ENCODE measurements at places on chromosomes 13 and 19.
A peak's percentile ranks its signal among the peaks of the same experiment; 100 is the strongest.

- no peak for DNase-seq
These were observed 597.9 kb upstream of the PCDH9 start for GRCh38 chr13:67827992-67828391.

DNA sequence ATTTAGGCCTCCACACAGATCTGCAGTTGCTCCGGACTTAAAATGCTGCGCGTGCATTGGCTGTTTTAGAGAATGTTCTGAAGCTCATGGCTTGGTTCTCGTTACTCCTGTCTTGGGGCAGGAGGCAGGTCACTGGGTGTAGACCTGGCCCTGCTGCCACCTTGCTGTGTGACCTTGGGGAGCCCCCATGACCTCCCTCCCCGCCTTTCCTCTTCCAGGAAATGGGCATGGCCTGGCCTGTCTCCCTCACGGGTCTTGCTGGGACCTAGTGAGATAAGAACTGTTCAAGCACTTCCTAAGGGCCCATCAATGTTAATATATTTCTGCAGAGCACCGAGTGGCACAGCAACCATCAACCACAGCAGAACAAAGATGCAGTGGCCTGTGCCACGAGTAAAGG lies 49.4 kb downstream of the KLF2 start:
- no peak for DNase-seq

DNA sequence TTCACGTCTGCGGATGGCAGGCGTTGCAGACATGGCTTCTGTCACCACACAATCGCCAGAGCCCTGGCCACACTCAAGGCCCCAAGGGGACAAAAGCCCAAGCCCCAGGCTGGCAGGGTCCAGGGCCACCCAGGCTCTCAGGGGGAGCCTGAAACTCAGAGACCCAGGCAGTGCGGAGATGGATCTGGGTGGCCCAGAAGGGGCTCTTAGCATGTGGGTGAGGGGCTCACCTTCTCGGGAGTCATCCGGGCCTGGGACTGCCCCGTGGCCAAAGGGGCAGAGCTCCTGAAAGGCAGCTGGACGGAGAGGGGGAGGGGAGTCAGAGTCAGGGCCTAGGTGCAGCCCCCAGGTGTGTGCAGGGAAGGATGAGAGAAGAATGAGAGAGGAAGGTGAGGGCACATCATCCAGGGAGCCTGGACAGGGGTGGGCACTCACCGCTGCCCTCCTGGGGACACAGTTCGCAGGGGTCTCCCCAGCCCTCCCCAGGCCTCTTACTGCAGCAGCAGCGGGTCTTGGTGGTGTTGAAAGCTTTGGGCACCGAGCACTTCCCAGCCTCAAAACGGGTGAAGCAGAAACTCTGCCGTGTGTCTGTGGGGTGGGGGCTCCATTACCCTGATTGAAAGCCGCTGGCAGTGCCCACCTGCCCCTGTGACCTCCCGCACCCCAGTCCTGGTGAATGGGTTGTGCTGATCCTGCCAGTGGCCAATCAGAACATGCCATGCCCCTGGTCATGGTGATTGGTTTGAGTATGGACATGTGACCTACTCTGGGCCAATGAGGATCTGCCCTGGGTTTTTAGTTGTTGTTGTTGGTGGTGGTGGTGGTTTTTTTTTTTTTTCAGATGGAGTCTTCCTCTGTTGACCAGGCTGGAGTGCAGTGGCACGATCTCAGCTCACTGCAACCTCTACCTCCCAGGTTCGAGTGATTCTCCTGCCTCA lies 37.4 kb downstream of the CCL25 start:
- no peak for DNase-seq

GRCh38 chr13:73547239-73547638 lies 488.4 kb downstream of the KLF5 start:
- DNase-seq, result no peak

GRCh38 chr13:42891591-42891990 lies 100.5 kb downstream of the EPSTI1 start:
- DNase-seq, result no peak

DNA sequence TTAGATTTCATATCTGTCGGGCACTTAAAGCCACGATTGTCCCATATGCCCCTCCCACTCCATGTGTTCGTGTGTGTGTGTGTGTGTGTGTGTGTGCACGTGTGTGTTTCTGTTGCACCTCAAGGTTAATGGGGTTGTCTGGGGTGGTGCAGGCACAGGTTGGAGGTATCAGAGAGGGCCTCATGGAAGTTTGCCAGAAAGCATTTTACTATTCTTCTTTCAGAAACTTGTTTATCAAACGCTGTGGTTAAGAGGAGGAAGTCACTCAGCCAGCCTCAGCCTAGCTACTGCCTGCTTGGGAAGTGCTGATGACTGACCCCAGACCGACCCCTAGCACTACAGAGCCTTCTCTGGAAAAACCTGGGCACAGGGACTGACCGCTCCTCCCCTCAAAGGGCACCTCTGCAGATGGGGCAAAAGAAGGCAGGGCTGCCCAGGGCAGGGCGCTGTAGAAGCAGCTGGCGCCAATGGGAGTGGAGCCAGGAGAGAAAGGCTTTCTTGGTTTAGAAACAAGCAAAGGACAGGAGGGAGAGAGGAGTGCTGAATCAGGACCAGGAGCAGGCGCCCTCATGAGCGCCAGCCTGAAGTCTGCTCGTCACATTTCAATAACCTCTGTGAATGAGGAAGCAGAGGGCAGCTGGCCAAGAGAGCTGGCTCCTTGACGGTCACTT lies 3.9 kb downstream of the SIAH3 start:
- DNase-seq, result peak; percentile 48

DNA sequence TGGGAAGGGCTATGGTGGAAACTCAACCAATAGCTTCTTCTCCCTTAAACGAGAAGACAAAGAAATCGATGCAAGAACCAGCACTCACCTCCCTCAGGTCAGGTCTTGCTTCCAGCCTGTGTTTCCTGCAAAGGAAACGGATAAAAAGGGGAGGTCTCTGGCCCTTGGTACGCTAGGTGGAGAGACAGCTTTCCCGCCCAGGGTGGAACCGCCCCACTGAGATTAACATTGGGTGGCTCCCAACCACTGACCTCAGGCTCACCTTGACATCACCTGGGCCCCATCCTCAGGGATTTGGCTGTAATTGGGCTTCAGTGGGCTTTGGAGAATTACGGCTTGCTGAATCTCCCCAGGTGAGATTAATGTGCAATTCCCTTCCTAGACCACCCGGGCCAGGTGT lies at the start of gene NLRP7:
Gene NLRP7 (minus strand): TSS at position 150 of the 400 bp plus-strand sequence.
- DNase-seq, result no peak

DNA sequence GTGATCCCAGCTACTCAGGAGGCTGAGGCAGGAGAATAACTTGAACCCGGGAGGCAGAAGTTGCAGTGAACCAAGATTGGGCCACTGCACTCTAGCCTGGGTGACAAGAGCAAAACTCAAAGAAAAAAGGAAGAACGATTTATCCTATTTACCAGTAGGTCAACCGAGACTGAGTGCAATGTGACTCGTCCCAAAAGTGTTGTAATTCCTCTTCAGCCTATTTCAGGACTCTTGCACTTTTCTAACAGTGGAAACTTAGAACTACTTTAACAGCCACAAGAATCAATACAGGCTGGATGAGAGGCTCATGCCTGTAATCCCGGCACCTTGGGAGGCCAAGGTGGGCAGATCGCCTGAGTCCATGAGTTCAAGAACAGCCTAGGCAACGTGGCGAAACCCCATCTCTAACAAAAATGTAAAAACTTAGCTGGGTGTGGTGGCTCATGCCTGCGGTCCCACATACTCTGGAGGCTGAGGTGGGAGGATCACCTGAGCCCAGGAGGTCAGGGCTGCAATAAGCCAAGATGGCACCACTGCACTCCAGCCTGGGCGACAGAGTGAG lies 4.3 kb upstream of the NR1H2 start:
- DNase-seq, result no peak

DNA sequence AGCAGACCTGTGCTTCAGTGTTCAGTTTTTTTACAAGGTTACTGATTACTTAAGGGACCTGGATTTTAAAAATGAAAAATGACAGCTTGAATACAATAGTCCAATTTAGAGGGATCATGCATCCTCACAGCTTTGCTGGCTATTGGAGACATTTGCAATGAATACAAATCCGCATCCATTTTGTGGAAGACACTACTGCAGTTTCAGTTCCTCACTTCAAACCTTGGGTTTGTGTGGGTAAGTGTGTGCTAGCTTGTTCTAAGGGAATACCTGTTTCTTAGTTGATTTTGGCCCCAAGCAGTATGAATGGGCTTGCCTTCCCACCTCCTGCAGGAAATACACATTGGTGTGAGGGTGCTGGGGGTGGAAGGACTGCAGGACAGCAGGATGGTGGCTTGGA lies 222.4 kb downstream of the OLFM4 start:
- no peak for DNase-seq

DNA sequence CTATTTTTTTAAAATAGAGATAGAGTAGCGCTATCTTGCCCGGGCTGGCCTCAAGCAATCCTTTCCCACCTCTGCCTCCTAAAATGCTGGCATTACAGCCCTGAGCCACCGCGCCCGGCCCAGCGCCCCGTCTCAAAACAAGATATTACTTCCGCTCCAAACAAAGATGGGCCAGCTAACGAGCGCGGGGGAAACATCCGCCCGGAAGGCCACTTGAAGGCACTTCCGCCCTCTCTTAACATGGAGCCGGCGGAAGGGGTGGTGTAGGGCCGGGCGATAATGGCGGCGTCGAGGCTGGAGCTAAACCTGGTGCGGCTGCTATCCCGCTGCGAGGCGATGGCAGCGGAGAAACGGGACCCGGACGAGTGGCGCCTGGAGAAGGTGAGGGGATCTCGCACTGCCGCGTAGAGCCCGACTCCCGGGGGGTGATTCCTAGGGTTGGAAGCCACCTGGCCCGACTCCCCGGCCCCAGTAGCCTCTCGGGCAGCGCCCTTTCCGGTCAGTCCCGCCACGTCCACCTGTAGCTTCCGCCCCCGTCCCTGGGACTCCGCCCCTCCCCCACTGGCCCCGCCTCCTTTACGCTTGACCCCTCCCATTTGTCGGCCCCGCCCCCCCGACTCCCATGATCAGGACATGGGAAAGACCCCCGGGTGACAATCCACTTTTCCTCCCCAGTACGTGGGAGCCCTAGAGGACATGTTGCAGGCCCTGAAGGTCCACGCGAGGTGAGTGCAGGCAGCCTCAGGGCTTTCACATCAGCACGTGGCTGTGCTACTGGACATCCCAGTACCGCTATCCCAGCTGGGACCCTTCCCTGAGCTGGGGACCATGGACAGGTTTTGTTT lies at the start of gene USE1:
Gene USE1 (plus strand): TSS at position 231 of the 845 bp plus-strand sequence. CDS start 49 bp downstream, at position 280.
- DNase-seq, result peak; percentile 99

DNA sequence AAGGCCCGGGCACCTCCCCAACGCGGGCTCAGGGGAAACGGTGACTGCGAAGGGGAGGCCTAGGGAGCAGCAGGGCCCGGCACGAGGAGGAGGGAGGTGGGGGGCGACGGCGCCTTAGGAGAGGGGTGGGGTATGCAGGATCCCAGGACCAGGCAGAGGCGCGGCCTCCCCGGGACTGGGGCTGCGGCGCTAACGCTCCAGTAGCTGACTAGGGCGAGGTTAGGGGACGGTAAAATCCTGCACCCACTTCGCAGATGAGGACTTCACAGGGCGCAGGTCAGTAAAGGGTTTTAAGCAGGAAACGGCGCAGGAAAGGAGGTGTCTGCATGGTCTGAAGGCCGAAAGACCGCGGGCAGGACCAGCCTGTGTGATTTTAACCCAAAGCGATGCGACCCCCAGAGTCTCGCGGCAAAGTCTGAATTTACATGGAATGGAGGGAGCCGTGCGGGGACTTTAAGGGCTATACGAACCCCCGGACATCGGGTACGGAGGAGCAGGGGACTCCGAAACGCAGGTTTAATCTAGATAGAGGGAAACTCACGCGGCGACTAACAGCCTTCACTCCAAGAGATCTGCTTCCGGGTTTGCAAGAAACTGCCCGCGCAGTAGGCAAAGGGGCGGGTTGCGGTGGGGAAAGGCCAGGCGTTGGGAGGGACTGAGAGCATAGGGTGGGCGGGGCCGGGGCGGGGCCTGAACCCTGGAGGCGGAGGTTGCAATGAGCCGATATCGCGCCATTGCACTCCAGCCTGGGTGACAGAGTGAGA lies at the start of gene ZNF665:
Gene ZNF665 (minus strand): TSS at position 588 of the 764 bp plus-strand sequence. CDS start 10,460 bp downstream, outside the sequence.
- DNase-seq, result peak; percentile 77

GRCh38 chr13:21659087-21659486 lies 11.8 kb upstream of the FGF9 start:
- no peak for DNase-seq

GRCh38 chr19:49148784-49149651 lies 6.2 kb downstream of the HRC start:
- DNase-seq, result peak; percentile 86

DNA sequence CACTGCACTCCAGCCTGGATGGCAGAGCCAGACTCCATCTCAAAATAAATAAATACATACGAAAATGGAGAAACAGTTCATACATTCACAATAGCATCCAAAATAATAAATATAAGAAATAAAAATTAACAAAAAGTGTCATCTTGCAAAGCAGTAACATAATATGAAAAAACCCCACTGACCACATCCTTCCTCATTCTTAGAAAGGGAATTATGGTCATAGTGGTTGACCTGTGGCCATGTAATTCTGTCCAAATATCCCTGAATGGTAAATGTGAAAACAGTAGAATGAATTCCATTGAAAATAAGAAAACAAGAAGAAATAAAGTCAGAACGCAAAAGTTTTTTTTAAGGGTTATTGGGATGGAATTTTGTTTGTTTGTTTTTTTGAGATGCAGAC lies 7.0 kb upstream of the CDC42EP5 start:
- no peak for DNase-seq

DNA sequence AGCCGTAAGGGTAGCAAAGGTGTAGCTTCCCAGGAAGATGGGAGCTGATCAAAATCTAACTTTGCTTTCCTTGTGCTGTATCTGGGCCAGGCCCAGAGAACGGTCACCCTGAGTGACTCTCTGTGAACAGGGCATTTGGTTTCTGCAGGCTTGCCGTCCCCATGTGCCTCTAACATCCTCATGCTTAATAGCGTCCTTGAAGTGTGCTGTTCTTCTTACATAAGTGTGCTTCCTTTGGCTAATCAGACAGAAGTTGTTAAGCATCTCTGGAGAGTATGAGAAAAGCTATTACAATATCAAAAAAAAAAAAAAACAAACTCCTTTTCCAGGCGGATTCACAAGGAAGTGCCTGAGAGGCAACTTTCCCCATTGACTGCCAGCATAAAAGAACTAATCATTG lies 503.7 kb downstream of the DIAPH3 start:
- no peak for DNase-seq

DNA sequence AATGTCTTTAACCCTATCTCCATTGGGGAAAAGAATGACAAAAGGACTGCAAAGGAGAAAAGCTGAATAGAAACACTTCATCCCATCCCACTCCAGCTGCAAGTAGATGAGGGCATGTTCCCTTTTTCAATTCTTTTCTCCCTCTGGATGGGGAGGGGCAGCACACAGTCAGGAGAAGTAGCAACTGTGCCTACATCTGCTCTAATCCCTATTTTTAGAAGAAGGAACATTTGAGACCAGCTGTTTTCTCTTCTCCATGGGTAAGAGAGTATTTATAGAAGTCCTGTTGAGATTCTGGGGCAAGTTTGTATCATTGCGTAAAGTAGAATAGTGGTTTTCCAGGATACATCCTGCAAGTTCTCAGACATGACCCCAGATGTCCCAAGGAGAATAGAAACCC lies 9.3 kb upstream of the GTF3A start:
- no peak for DNase-seq

GRCh38 chr19:22605275-22606211 lies 28.6 kb upstream of the ZNF492 start:
- DNase-seq, result no peak

All from right kidney (tissue), 9 donors.